ENCODE measurements at places on chromosomes 16 and 17.

- no peak for DNase-seq
Measured at GRCh38 chr16:12240036-12240435, 263.5 kb downstream of the SNX29 start.

DNA sequence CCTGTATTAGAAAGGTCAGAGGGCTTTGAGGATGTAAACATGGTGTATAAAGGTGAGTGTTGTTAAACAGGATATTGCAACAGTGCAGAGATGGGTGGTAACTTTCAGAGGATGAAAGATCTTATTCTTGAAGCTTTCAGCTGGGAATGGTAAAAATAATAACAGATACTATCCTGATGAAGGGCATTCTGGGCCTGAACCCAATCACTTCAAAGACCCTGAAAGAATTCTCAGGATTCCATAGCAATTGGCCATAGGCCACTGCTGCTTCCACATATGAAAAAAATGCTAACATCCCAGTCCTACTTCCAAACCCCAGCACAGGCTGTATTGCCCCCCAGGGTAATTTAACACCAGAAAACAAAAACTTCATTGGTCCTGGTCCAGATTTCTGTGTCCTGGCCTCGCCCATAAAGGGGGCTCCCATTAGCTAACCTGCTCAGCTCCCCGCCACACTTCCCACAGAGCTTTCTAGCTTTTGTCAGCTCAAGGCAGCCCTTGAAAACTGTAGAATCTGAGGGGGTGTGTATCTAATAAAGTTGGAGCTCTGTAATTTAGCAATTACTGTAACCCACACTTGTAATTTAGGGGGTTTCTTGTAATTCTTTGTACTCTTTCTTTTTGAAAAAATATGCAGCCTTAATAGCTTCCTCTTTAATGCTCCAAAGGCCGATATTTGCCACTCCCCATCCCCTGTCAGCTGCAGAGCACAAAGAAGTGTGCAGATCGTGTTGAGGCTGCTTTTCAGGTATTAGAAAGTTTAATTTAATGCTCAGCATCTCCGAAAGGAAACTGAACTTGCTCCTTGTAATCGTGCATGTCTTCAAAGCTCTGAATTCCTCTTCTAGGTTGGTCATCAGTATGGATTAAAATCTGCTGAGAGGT is 371.5 kb downstream of the SEC14L1 start:
- DNase-seq, result no peak

- peak; percentile 21 for DNase-seq
Measured at GRCh38 chr17:68777243-68777855, 176.2 kb upstream of the FAM20A start.

DNA sequence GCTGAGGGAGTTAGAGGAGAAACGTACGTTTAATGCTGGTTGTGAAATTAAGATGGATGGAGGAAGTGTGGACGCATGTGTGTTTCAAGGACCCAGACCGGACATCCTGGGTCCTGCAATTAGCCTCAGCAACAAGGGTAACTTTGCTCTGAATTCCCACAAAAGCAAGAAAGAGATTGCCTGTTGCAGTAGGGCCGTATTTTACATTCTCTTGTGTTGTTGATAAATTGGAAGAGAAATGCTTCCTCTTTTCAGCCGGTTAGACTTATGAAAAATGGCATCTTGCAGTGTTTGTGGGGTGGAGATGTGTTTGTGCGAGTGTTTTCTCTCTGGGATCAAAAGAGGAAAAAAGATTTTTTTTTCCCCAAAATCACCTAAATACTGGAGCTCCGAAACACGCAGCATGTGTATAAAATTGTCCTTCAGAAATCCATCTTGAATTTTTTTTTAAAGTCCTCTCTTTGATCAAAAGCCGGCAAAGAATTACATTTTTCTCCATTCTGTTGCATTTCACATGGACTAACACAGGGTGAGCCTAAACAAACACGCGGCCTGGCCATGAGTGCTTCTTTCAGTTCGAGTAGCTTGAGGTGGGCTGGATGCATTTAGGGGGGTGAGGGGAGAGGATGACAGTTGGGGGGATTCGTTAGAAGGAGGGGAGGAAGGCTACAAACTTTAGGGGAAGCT is 251.6 kb downstream of the C16orf95 start:
- no peak for DNase-seq

- no peak for DNase-seq
Measured at GRCh38 chr16:10120953-10121352, 61.3 kb downstream of the GRIN2A start.

- no peak for DNase-seq
Measured at GRCh38 chr16:55478827-55479429, at the start of gene MMP2. TSS of gene MMP2 (plus strand) at chr16:55479198. CDS start at chr16:55479480, 282 bp downstream.

DNA sequence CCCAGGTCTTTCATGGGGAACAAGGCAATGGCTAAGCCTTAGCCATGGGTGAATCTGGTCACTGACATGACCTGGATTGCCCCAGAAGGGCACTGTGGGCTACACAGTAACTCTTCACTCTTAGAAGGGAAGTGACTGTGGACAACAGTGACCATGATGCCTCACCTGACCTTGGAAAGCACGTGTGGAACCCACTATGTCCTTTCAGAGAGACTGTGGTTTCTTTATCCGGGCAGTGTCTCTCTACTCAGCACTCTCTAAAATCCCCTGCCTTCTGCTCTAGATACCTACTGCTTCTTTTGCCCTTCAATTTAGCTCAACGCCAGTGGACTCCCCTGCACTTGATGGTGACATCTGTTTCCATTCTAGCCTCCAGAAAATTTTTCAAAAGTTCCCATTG is 66.1 kb upstream of the ANKFN1 start:
- DNase-seq, result no peak

- no peak for DNase-seq
Measured at GRCh38 chr16:29641561-29641960, 21.5 kb upstream of the SPN start.

GRCh38 chr16:54648575-54648974 is 282.1 kb upstream of the IRX5 start:
- no peak for DNase-seq

DNA sequence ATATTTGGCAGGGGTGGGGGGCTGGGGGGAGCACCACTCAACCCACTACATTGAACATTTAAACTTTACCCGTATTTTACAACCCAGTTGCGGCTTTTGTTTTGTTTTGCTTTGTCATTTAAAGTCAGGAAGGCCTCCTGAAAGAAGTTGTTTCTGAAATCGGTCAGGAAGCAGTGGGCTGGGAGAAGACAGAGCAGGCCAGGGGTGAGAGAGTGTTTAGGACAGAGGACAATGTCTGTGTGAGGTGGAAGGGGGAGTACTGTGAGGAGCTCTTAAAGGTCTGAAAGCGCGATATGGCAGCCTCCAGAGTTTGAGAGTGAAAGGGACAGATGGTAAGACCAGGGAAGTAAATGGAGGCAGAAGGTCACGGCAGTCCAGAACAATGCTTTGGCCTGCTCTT is 6.1 kb upstream of the WFIKKN2 start:
- no peak for DNase-seq

DNA sequence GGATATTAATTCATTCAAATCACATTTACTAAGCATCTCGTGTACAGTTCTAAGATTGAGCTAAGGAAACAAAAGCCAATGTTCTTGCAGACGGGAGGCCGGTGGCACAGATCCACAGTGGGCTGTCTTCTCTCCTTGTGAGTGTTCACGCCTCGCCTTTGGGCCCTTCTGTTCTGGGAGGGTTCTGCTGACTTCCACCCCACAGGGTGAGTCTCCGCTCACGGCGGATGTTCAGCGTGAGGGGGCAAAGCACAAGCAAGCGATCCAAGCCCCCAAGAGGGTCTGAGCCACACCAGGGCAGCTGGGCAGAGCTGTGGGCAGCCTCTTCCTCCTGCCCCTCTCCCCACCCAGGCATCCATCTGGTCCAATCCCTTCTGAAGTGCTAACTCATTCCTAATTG is 84.3 kb upstream of the DOC2B start:
- DNase-seq, result no peak

- no peak for DNase-seq
Measured at GRCh38 chr16:14419817-14420216, 210.2 kb downstream of the PARN start.

DNA sequence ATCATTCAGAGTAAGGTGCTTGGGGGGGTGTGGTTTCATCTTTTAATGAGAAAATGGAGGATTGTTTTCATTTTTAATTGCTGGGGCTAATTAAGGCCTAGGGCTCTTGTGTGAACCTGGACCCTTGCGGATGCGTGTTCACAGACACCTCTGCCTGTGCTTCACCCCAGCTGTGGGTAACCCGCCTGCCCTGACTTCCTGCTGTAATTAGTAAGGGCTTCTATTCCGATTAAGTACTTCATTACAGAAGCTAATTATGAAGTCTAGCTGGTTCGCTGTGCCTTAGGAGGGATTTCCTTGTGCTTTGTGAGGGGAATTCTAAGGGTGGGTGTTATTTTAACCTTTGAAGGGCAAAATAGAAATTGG is 215.3 kb downstream of the PMP22 start:
- DNase-seq, result no peak

DNA sequence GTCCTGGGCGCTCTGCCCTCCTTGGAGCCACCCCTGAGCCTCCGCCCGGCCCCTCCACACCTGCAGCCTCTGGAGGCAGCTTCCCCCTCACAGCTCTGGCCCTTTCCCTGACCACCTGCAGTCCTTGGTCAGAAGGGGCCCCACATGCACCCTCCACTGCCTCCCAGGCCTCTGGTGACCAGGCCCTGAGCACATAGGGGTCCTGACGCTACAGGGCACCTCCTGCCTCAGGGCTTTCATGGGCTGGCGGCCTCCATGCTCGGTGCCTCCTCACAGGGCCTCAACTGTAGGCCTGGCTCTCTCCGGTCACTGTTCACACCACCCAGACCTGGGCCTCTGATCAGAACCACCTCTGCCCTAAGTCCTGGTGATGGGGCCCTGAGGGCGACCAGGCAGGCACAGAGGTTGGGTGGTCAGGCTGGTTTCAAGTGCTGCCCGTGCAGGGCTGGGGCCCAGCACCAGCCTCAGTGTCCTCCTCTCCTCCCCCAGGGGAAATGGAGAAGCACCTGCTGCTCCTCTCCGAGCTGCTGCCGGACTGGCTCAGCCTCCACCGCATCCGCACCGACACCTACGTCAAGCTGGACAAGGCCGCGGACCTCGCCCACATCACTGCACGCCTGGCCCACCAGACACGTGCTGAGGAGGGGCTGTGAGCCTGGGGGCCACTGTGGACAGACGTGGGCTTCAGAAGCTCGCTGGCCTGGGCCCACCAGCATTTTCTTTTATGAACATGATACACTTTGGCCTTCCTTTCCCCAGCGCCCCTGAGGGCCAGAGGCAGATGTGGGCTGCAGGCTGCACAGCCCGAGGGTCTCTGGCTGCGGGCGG is 3.9 kb downstream of the APRT start:
- peak; percentile 37 for DNase-seq

DNA sequence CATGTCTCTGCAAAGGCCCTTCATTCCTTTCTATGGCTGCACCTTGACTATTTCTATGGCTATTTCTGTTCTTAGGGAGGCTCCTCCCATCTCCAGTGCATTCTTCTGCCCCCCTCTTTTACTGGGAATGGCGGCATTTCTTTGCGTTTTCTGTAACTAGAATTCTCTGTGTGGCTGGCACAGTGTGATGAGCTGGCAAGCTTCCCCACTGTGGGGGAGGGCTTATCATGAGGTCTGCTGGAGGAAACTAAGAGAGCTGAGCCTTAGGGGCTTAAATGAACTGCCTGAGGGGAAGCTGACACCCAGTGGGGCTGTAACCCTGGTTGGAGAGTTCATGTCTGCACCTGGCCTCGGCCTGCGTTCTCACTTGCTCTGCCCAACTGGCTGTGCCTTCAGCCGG is 1.5 kb upstream of the CARD14 start:
- no peak for DNase-seq

DNA sequence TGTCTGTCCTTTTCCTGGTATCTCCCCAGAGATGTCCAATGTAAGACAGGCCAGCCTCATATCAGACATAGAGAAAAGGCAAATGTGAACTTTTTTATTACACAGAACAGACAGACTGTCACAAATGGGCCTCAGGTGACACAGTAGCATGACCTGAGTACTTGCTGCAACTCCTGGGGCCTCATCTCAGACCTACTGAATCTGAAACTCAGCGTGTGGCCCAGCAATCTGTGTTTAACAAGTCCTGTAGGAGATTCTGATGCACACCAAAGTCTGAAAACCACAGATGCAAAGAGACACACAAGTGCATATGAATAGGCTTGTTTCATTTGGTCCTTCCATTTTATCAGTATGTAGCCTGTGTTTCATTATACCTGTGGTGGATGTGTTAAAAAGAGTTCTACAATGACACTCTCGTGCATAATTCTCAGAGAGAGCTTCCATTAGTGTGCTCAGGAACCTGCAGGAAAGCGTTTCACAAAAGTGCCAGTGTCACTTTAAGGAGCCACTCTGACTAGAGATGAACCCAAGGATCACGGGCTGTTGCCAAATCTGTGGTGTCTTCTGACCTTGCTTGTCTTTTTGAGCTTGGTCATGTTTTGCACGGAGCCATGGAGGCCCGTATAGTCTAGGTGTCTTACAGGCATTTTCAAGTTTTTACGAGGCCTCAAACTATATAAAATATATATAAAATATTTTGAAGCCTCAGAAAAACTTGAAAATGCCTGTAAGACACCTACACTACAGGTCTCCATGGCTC is 33.8 kb upstream of the NF1 start:
- no peak for DNase-seq

GRCh38 chr17:50593321-50593720 is 32.8 kb downstream of the CACNA1G start:
- no peak for DNase-seq

Data from activated T-cell treated with anti-CD3 and anti-CD28 coated beads, Interleukin-2, amount 50 U/mL, for 48 hours (primary cell).